Activated T-helper 1 cell treated with anti-CD3 and anti-CD28 coated beads, Interleukin-12 subunit alpha, Interleukin-12 subunit beta, Interleukin-2, Interleukin-4 antibody, amounts not matched to agents 30 ng/mL and 10 ng/mL and 1 ng/mL, durations not matched to agents 14 hours and 24 hours and 36 hours (primary cell): ENCODE measurements at places on chromosomes 11 and 22. TPM values are rescaled to one million over a fixed set of nuclear protein-coding genes. Genes with fewer than 3 reads are reported as not detected.
A peak's percentile ranks its signal among the peaks of the same experiment; 100 is the strongest.

DNA sequence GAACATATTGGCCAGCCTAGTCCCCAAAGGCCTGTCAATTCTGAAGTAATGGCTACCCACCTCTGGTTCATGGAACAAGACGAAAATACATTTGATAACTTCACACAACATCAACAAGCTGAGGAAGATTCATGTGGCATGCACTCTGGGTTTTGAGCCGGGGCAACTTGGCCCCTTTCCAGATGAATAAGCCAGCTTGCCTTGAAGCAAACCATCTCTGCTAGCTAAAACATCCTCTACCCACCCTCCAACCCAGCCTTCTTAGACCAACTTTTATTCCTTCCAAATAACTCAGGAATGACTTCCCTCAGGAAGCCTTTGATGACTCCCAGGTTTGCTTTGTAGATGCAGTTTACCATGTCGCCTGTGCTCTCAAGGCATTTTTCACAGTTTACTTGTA is 94.4 kb downstream of the SLC1A2 start:
- no peak for DNase-seq

- no peak for DNase-seq
Measured at GRCh38 chr11:79208126-79208525, 232.7 kb downstream of the TENM4 start.

Gene HTR3B
- total RNA-seq, result not detected in 2 replicates

DNA sequence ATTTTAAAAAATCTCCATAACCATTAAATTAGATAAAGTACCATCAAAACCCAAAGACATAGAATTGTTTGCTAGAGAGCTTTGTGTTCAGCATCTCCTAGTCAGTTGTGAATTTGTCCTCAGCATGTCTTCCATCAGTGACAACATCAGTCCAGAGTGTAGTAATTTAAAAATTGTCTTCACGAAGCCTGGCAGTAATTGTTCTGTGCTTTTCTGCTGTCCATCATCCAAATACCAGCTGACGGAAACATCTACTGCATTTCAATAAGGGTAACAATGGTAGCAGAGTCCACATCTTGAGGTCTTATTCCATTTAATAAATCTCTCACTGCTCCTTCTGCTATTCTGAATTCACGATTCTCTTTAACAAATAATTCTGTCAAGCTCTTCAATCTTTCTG is 121.5 kb downstream of the ATXN10 start:
- DNase-seq, result no peak

- no peak for DNase-seq
Measured at GRCh38 chr11:127620671-127621070, 620.1 kb upstream of the KIRREL3 start.

Gene PARVB
- total RNA-seq, result 91.6 and 91.7 TPM in 2 replicates

DNA sequence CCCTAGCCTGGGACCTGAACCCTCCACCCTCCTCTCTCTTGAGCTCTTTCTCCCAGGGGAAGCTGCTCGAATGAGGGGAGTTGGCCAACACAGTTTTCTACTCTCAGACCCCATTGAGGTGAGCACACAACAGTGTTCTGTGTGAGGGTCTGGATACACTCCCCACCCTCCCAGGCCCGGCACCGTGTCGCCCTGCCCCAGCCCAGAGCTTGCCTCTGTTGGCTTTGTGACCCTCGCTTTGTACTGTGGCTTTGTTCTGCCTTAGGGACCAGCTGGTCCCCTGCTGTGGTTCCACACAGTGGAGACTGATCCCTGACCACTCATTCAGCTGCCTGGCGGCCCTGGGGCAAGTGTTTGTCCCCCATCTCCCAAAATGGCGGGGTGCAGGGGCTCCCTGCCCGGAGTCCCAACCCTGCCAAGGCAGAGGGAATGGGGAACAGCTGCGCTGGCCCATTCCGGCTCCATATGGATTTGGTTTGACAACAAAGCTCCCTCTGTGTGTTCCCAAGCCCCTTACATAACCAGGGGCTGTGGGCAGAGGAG is 8.3 kb downstream of the ST3GAL4 start:
- DNase-seq, result no peak

DNA sequence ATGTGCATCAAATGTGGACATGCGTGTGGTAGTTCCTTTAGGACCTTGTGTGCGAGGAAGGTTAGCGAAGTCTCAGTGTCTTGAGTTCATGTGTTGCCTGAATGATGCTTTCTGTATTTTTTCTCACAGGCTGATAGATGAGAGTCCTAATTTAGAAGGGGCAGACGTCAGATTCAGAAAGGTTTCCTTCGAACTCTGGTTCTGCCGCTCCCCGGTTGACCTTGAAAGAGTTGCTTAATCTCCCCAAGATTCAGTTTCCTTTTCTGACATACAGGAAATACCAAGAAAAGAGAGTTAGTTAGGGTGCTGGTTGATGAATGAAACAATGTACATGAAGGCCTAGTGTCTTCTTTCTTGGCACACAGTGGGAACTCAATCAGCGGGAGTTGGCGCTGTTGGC is 35.9 kb upstream of the TTC12 start:
- DNase-seq, result no peak

DNA sequence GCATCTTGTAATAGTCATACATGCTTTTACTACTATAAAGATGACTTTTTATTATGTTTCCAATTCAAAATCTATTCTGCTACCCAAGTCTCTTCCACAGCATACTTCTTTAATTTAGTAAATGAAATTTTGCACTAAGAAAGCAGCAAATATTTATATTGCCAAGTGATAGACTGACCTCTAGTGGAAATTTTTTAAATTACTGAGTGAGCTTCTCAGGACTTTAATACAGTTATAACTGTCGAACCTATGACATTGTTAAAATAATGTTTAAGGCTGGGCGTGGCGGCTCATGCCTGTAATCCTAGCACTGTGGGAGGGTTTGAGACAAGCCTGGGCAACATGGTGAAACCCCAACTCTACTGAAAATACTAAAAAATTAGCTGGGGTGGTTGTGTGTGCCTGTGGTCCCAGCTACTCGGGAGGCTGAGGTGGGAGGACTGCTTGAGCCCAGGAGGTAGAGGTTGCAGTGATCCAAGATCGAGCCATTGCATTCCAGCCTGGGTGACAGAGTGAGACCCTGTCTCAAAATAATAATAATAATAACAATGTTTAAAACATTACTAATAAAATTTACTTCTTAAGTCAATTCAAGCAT is 27.3 kb downstream of the STK33 start:
- no peak for DNase-seq

GRCh38 chr11:90229791-90230190 is 6.9 kb upstream of the CHORDC1 start:
- no peak for DNase-seq

GRCh38 chr11:47980088-47980906 is at the start of gene PTPRJ:
Gene PTPRJ, plus strand, starts transcription at chr11:47980559. Its CDS starts 354 bp downstream, at chr11:47980913.
- DNase-seq, result peak; percentile 60

- DNase-seq, result no peak
Measured at GRCh38 chr11:133823211-133823610, 22.1 kb downstream of the SPATA19 start.

Gene OR51E2
- not detected in 2 replicates for total RNA-seq

Gene SELENOM
- 6.4 and 9.8 TPM in 2 replicates for total RNA-seq

DNA sequence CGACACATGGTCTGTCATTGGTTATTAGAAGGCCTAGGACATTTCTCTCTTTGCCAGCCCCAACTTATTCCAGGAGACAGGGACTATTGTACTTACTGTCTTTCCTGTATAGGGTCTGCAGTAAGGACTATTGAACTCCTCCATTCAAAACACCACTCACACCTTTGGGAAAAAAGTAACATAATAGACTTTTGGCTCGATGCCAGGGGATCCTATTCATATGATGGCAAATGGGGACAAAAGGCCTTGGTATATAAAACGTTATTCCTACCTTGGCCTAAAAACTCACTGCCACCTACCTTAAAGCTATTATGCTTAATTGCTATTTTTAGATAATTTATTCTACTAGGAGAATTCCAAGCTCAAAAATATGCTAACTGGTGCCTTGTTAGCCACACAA is 6.3 kb upstream of the NDUFC2 start:
- no peak for DNase-seq

DNA sequence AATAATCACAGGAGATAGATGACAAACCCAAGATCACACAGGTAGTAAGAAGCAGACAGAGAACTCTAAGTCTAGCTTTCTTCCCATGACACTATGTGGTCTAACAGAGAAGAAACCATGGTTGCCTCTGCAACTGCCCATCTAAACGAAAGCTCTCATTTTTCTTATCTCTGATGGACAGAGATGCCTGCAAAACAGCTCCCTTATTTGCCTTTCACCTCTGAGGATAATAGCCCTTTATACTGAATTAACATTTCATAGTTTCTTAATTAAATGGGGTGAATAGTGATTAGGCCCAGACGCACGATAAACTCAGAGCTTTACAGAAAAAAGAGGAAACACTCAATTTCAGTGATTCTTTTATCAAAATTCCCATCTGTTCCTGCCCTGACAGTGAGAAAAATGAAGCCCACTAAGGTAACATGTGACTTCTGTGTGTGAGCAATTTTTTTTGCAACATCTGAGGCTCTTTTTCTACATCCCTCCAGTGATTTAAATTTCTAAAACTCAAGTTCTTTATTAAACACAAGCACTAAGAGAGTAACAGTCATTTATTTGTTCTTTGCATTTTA is 24.6 kb downstream of the OR2AG2 start:
- no peak for DNase-seq

Gene C11orf86
- not detected in 2 replicates for total RNA-seq

Gene PLAAT4
- 11.8 and 12.2 TPM in 2 replicates for total RNA-seq

Gene PDGFB
- 0.78 and 1.2 TPM in 2 replicates for total RNA-seq

DNA sequence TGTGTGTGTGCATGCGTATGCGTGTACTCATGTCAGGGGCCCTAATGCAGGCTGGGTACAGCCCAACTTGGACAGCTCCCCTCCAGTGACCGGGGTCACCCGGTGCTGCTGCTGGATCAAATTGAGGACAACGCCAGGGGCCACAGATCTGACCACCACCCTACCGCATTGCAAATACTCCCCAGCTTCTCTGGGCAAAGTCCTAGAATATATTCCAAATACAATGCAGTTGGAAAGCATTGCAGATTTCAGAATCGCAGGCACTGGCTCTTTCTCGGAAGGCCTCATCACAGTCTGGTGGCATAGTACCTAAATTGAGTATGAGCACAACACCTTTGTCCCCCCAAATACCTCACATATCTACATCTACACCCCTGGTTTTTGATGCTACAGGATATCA is 43.2 kb downstream of the MYO7A start:
- DNase-seq, result no peak

DNA sequence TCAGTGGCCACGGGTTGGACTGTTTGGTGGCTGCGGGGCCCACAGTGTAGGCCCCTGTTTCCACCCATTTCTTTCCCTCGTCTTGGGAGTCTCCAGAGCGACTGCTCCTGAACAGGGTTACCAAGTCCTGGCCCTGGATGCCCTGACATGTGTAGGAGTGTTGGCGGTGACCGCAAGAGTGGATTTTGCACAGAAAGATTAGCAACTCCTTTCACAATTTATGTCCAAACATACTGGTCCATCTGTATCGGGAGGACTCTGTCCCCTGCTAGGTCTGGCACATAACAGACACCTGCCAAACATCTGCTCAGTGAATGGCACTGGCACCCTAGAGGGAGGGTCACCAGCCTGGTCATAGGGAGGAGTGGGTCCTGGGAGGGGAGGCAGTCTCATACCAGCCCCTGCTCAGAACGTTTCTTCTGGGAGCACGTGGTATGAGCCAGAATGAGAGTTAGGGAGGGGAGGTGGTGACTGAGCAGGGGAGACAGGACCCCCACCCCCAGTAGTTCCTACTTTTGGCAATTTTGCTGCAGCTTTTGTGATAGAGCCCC is 3.4 kb upstream of the APOA1 start:
- no peak for DNase-seq

DNA sequence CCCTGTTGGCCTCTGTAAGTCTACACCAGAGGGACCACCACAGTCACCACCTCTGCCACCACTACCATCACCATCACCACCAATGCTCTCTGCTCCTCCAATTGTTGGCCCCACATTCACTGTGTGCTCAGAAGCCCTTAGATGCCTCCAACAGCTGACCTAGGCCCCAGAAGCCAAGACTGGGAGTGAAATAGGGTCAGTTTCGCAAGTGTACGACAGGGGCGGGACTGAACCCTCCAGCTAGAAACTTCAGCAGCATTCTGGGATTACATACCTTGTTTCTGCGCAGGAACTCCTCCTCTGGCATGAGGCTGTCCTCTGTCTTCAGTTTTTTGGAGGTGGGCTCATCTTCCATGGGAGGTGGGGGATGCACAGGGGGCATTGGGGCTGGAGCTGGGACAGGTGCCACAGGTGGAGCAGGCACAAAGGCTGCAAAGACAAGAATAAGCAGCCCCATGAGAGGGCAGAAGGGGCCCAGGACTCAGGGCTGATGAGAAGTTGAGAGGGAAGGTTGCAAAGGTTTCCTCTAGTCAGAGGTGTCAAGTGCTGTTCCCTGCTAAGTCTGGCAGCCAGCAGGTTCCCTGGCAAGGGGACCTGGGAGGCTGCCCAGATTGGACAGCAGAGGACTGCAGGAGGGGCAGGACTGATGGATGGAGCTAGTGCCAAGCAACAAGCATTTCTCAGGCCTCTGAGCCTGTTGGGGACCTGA is 10.2 kb upstream of the TBC1D10A start:
- DNase-seq, result no peak

Gene C2CD2L
- 35.7 and 38.2 TPM in 2 replicates for total RNA-seq

GRCh38 chr11:44944181-44944852 is 6.4 kb downstream of the TP53I11 start:
- DNase-seq, result no peak

GRCh38 chr11:128714881-128715280 is 21.0 kb downstream of the FLI1 start:
- DNase-seq, result no peak

Gene UBQLNL
- 0.18 TPM in 1 of 2 replicates, not detected in the other for total RNA-seq

Gene SAA2
- not detected in 2 replicates for total RNA-seq

Gene ZDHHC8
- total RNA-seq, result 83.9 and 92.3 TPM in 2 replicates

- no peak for DNase-seq
Measured at GRCh38 chr11:60305906-60306619, 21.0 kb upstream of the MS4A6E start.

Gene CYTH4
- total RNA-seq, result 49.5 and 57.1 TPM in 2 replicates

GRCh38 chr11:68684385-68685356 is at the start of gene GAL:
Gene GAL, plus strand, starts transcription at chr11:68684544. Its CDS starts 380 bp downstream, at chr11:68684924.
- DNase-seq, result no peak

- no peak for DNase-seq
Measured at GRCh38 chr11:125388611-125389010, 107.5 kb downstream of the FEZ1 start.

DNA sequence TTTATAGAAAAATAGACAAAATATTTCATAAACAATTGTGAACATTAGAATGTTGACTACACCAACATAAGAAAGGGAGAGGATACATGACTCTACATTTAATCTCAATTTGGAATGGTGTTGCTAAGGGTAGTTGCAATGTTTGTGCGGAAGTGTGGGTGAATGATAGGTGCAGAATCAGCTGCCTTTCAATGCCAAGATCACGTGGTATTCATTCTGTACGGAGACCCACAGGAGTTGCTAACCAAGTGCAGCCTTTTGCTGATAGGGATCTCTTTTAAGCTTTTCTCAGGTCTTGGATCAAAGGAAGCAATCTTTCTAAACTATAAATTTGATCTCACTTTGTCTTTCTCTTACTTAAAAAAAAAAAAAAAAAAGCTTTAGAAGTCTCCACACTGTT is 29.8 kb upstream of the CTSC start:
- no peak for DNase-seq

Gene ACR
- total RNA-seq, result not detected in 2 replicates
